ENCODE measurements at places on chromosomes 6 and 20.

DNA sequence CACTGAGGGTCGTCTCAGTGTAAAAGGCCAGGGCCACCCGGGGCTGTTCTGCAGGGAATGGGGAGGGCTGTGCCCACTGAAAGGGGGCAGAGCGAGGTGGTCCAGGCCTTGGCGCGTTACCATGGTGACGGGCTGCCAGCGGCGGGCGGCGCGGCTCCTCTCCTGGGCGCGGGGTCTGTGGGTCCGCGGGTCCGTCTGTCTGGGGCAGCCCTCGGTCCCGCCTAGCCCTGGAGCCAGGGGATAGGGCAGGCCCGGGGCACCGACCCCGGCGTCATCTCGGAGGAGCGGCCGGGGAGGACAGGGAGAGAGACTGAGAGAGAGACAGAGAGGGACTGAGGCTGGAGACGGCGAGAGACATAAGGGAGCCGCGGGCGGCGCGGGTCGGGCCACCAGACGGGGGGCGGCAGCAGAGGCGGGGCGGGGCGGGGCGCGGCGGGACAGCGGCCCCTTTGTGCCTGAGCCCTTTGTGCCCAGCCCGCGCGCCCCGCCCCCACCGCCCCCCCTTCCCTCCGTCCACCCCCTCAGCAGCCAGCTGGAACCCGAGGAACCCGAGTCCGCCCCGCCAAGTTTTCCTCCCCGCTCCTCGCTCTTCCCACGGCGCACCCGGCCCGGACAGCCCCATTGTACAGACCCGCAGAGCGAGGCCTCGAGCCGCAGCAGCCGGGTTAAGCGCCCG lies at the start of gene KIAA1755:
Gene KIAA1755, minus strand, starts transcription at position 358 of the 676 bp plus-strand sequence. Its CDS starts 235 bp downstream, at position 123.
- DNase-seq: no peak

DNA sequence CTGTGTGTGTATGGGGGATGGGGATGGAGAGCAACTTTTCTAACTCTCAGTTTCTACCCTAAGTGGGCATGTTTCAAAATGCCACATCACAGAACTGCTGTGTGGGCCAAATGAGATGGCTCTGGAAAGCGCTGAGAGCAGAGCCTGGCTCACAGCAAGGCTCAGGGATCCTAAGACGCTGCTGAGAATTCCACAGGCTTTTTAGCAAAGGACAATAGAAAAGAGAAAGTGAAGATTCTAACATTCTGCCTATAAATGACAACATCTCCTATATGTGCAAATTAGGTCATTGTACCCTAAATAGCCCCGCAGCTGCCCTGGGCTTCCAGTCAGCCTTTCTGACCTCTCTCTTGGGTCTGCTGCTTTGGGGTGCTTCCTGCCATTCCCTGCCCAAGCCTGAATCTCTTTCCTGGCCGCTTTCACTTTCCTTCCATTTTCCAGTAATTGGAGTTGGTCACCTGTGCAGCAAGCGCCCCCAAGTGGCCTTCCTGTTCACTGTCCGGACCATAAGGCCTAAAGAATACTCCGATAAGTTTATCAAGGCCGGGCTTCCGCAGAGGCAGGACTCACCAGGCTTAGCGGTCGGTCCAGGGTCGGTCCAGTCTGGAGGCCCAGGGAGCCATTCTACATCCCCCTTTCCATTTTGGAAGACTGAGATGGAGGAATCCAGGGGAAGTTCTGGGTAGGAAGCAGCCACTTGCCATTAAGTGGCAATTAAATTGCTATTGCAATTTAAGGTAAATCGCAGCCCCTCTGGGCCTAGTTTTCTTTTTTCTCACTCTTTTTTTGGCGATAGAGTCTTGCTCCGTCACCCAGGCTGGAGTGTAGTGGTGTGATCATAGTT lies 6.7 kb upstream of the DDR1 start:
- peak; percentile 79 for DNase-seq

- DNase-seq: no peak
Observed at GRCh38 chr20:21516180-21516567, 2.3 kb upstream of the NKX2-2 start.

GRCh38 chr6:79455446-79455845 lies 81.8 kb downstream of the LCA5 start:
- DNase-seq: no peak

DNA sequence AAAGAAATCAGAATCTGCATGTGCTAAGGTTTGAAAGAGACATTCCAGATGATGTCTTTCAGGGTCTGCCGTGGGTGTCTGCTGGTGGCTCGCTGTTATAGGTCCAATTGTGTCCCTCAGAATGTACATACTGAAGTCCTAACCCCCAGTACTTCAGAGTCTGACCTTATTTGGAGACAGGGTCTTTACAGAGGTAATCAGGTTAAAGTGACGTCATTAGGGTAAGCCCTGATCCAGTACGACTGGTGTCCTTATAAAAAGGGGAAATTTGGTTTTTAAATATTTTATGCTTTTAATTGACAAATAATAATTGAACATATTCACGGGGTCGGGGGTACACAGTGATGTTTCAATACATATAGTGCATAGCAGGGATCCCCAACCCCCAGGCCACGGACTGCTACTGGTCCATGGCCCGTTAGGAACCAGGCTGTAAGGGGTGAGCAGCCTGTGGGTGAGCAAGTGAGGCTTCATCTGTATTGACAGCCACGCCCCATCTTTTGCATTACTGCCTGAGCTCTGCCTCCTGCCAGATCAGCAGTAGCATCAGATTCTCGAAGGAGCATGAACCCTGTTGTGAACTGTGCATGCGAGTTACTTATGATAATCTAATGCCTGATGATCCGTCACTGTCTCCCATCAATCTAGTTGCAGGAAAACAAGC lies 33.2 kb upstream of the SLC22A23 start:
- DNase-seq: no peak

DNA sequence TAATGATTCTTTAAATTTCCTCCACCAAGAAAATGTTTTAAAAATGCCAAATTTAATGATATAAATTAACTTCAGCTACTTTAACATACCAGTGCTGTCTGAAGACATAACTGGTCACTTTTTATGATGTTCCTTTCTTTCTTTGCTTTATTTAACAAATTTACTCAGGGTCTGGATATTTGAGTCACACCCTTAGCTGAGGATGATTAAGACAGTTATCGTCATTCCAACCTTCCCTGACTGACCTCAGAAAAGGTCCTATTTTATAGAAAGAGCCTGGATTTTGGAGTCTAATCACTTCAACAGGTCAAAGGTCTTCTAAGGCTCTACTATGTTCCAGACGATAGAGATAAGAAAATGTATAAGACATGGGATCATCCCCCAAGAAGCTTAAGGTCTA lies 47.4 kb upstream of the CEP162 start:
- no peak for DNase-seq

GRCh38 chr20:59939052-59939878 lies 840 bp downstream of the PPP1R3D start:
- DNase-seq: no peak

DNA sequence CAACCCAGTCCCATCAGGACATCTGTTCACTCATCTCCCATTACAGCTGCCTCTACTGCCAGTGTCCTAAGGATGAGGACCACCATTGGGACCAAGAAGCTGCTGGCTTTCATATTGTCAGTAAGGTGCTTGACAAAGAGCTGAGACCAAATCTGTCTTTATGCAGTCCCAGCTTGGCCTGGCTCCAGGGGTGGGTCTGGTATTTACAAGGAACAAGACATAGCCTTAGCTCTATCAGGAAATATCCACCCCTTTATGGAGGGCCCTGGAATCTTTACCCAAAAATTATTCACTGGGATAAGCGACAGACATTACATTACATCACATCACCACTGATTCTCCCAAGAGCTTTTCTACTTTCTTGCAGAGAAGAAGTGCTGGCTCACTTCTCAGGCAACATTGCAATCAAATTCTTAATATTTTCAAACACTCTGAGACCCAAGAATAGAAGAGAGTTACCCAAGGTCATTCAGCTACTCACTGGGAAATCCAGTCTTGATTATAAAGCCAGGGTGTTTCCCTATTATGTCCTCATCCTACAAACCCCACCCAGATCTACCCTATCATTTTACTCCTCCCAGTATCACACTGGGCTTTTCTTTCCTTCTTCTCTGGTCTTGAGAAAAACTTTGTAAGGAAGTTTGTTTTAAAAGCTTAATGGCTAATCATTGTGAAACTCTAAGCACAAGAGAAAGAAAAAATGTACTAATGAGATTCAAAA lies 11.5 kb upstream of the PI3 start:
- DNase-seq: no peak

- DNase-seq: no peak
Observed at GRCh38 chr6:89952105-89952671, 57.9 kb downstream of the GJA10 start.

DNA sequence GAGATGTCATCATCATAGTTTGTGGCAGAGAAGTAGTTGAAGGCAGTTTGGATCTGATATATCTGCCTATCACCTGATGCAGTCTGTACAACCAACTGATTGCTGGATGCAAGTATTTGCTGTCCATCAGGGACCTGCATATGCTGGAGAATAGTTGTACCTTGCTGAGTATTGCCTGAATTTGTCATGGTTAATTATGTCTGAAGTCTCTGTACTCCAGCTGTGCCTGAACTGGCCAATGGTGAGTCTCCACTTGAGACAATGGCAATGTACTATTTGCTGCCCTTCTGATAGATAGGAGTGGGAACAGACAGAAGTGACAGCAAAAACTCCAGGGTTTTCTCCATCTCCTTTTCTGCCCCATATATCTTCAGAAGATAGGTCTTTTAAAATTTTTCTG lies 531.5 kb downstream of the EPHA7 start:
- no peak for DNase-seq

DNA sequence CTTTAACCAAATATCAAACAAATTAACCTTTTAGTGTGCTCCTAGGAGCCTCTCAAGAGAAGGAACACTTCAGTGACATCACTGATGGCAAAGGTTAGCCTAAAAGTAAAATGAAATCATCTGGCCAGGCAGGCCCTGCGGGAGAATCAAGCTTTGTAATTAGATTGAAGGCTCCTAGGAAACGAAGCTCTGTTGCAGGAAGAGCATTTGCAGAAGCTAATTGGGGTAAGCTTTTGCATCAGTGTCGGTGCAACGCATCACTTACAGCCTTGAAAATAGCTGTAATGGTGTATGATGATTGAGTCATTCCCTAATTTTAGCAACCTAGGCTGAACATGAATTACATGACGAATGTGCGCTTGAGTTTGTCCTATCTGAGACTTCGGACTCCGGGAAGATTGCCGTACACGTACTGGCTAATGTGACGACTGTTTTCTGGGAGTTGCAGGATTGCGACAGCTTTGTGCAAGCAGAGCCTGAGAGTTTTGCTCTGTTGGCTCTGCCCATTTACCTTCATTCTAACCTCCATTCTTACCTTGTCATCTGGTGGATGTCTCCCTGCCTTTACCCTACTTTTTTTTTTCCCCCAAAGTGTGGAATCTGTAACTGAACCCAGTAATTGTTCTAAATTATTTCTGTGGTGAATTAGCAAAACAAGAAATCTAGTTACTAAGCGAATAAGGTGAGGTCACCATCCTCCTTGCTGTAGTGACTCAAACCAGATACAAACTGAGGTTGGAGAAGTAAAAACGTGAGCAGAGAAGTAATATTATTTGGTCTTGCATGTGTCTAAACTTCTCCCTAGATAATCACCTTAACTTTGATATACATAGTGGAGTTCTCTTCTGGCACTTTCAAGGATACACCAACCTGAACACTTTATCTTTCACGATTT lies 675.9 kb upstream of the CITED2 start:
- DNase-seq: no peak

- no peak for DNase-seq
Observed at GRCh38 chr6:164612751-164613150, 696.7 kb downstream of the C6orf118 start.

DNA sequence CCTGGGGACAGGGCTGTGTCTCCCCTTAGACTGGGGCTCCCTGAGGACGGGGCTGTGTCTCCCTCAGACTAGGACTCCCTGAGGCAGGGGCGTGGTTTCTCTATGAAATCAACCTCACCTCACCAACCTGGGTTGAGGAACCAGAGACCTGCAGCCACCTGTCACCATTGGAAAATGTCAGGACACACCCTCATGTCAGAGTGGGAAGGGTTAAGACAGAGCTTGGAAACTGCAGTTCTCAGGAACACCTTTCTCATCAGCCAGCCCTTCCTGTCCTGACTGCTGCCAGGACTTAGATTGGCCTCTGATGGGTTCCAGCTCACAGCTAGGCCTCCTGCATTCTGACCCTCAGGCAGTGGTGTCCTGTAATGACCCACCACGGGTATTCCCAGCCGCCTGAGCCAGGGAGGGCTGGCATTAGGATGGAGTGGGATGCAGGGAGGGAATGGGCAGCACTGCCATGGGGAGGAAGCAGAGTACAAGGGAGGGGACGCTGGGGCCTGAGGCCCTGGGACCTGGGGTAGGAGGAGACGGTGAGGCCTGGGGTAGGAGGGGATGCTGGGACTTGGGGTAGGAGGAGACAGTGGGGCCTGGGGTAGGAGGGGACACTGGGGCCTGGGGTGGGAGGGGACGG lies 76.3 kb downstream of the MRPL14 start:
- no peak for DNase-seq

- no peak for DNase-seq
Observed at GRCh38 chr6:128343706-128344105, 176.7 kb downstream of the PTPRK start.

DNA sequence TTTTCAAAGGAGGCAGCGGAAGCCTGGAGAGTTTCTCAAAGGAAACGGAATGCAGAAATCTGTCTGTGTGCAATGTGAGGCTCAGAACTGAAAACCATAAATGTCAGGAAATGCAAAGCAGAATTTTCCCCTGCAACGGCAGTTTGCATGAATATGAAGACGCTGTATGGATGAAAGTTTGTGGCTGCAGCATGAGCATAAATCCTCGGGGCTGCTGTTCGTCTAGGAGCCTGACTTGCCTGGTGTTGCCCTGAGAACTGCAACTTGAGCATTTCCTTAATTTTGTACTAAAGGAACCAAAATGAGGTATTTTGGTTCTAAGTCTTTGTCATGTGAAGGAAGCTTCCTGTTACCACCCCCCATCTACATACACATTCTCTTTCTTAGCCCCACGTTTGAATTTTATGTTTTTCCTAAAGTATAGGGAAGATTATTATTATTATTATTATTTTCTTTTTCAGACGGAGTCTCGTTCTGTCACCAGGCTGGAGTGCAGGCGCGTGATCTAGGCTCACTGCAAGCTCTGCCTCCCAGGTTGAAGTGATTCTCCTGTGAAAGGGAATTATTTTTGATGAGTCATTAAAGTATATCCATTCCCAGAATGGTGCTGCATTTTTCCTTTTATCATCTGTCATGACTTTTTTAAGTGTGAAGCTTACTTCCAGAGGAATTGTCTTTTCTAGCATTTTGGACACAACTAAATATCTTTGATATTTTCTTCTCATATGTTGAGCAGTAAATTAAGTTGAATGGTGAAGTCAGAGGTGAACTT lies 33.1 kb downstream of the MTHFD1L start:
- no peak for DNase-seq

DNA sequence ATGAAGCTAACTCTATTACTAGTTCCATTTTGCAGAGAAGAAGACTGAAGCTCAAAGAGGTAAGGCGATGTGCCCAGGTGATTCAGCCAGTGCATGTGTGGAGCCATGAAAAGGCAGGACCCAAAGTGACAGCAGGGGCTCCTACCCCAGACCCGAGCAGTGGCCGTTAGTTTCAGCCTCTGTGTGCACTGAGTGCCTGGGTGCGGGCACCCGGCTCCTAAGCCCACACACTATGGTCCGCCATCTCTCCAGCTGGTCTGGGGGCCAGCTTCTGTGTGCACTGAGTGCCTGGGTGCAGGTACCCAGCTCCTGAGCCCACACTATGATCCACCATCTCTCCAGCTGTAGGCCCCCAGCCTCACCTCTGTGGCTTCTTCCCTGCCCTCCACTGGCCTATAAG lies 123.5 kb upstream of the CST7 start:
- no peak for DNase-seq

- DNase-seq: peak; percentile 8
Observed at GRCh38 chr20:23637282-23638221, at the start of gene CST3. CST3 (minus strand) TSS chr20:23637955; CDS start chr20:23637862, 93 bp downstream.

GRCh38 chr20:31710423-31711108 lies 12.1 kb downstream of the BCL2L1 start:
- DNase-seq: no peak
